DMS79 (cell line): ENCODE measurements at places on chromosomes 5 and 9.

GRCh38 chr5:169765176-169765996 lies 128.3 kb downstream of the DOCK2 start:
- DNase-seq = no peak

DNA sequence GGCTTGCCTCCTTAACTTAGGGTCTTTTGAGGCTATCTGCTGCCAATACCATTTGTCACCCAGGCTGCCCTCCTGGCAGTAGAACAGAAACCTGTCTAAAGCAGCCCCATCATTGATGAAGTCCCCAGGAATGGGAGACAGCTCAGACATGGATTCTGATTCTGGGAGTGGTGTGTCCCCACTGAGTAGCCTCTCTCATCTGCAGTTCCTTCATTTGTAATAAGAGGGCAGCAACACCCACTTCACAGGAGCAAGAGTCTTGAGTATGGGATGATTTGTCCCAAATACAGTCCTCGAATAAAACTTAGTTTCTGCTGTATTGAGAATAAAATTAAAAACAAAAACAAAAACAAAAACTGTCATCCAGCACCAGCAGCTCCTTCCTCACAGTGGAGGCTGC lies 167.6 kb downstream of the ASTN2 start:
- no peak for DNase-seq

DNA sequence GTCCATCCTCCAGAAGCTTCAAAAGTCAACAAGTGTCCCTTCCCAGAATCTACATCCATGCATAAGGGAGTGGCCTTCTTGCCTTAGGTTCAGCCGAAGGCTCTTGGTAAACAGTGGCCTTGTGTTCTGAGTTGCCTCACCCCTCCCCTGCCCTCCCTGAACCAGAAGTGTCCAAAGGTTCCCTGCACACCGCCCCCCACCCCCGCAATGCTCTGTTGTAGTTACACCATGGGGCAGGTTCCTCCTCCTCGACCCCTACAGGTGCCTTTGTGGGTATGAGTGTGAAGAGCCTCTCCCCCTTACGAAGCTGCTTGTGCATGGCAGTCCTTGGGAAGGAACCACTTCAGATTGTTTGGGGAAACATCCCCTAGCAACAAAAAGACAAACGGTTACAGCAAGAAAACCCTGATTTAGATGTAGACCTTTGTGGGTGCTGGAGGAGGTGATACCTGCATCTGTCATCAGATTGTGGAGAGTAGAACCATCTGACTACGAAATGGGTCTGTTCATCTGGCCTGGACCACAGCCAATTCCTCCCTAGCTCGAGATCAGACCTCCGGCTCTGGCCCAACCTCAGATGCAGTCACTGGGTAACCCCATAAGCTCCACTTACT lies 7.1 kb downstream of the SPACA9 start:
- DNase-seq = peak; percentile 60

DNA sequence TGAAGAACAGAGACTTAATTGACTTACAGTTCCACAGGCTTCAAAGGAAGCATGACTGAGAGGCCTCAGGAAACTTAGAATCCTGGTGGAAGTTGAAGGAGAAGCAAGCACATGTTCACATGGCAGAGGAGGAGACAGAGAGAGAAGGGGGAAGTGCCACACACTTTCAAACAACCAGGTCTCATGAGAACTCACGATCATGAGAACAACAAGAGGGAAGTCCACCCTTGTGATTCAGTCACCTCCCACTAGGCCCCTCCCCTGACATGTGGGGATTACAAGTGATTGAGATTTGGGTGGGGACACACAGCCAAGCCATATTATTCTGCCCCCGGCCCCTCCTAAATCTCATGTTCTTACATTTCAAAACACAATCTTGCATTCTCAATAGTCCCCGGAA lies 19.5 kb downstream of the NR3C1 start:
- DNase-seq = no peak

DNA sequence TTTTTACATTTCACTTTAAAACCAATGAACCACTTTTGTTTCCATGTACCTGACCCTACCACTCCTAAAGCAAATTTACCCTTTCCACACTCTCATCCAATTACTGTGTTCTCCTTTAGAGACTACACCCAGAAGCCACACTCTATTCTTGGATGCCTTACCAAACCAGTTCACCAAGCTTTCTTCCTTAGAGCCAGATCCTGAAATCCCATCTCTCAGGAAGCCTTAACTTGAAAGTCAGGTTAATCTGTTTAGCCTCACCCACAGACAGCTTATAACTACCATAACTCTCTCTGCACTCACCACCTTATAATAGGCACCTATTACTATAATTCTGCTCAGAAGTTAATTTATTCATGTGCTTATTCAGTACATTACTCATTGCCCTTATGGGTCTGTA lies 4.3 kb downstream of the CSNK1A1 start:
- DNase-seq = peak; percentile 5

DNA sequence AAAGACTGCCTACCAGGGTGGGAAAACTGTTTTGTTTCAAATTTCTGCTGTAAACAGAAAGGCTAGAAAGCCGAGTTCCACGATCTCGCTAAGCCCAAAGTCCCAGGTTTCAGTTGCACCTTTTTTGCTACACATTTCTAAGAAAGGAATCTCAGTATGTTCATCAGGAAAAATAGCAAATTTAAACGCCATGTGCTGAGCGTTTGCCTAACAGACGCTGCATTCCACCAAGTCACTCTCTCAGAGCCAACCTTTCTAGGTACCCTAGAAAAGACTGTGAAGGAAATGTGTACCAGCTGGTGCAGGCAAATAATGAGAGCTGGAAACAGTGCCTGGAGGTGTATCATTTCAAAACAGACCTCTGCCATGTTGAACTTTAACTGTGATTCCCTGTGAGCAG lies 71.8 kb downstream of the FRMD3 start:
- DNase-seq = no peak

DNA sequence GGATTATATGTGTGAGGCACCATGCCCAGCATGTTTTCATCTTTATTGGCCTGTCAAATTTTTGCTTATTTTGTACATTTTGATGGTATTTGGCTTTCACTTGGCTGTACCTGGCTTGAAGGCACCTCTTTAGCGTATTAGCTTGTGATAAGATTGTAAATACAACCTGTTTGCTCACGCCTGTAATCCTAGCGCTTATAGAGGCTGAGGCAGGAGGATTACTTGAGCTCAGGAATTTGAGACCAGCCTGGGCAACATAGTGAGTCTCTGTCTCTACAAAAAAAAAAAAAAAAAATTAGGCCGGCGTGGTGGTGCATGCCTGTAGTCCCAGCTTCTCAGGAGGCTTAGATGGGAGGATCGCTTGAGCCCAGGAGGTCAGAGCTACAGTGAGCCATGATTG lies 11.3 kb downstream of the SEC24A start:
- DNase-seq = no peak

GRCh38 chr5:148467958-148468357 lies 84.2 kb downstream of the FBXO38 start:
- no peak for DNase-seq

DNA sequence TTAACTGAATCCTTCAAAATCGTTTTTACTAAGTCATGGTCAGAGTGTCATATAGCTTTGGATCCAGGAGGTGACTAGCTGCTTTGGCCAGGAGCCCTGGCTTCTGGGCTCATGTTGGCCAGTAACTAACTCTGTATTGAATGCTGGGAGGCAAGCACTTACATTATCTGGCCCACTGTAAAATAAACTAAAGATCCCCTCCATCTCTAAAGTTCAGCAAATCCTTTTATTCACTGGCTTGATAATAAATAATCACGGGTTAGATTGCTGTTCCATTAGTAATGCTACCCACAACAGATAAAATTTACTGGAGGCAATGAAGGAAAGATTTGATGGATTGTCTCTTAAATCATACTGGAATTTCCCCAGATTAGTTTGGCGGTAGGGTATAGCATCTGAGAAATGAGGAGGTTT lies 382.2 kb upstream of the TLE4 start:
- DNase-seq = no peak

DNA sequence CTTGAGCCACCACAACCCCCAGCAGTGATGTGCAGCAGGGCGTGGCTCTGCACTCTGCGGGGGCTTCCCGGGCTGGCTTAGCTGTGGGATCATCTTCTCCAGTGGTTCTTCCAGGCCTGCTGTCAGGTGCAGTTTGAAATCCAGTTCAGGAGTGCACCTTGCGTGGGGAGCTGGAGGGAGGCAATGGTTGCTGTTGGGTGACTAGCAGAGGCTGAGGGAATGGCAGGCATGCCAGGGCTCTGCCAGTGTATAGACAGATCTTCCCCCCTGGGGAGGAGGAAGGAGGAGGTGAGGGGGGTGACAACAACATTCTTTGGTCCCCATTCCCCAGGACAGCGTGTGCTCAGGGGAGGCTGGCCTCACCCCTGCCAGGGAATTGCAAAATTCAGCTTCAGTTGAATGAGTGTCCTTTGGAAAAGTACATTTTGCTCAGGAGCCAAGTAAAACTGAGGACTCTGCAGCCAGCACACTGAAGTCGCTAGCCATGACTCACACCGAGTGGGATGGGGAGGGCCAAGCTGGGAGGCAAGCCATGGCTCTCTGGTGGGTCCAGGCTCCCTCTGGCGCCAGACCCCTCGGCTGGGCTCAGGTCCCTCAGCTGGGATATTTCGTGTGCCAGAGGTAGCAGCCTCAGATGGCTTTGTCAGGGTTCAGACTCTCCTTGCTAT lies 35.0 kb downstream of the ERGIC1 start:
- no peak for DNase-seq

GRCh38 chr9:81689343-81690175 lies at the start of gene TLE1:
TLE1 (minus strand) TSS chr9:81689547; CDS start chr9:81688240, 1,307 bp downstream.
- DNase-seq = peak; percentile 92
